ENCODE measurements at places on chromosomes 6 and 20.

GRCh38 chr6:22101163-22101562, 195.7 kb downstream of the PRL start:
- no peak for DNase-seq

- DNase-seq: no peak
Observed at GRCh38 chr6:143299253-143300166, 151.0 kb downstream of the ADAT2 start.

GRCh38 chr6:154414021-154414813, 57.6 kb upstream of the IPCEF1 start:
- no peak for DNase-seq

- no peak for DNase-seq
Observed at GRCh38 chr6:44645276-44645675, 257.8 kb downstream of the CDC5L start.

GRCh38 chr6:15715060-15715459, 52.2 kb upstream of the DTNBP1 start:
- DNase-seq: no peak

DNA sequence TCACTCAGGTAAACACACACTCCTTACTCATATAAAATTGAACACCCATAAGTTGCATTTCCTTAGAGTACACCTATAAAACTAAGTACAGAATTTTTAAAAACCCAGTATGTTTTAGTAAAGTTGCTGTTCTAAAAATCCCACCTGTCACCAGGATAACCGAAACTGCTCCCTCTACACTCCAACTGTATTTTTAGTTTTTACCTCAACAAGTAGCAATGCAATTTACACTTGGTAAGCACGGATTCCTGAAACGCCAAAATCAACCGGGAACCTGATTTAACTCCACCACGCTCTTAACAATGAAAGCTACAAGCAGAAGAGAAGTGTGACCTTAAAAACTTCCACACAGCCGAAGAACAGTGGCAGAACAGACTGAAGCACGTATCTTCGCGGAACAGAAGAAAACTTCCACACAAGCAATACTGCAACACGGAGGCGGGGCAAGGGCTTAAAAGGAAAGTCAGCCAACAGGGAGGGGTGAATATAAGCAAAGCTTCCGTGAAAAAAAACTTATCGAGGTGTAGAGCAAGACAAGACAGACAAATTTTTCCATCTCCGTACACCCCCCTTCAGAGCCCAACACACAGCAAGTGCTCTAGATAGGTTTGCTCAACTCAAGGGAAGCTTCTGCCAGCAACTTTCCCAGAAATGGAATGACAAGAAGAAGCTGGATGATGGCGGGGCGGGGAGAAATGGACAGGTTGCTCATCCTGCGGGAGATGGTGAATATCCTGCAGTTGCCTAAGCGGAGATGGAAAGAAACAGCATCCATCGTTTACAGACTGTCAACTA, 1.4 kb downstream of the STAU1 start:
- DNase-seq: peak; percentile 72

GRCh38 chr20:13223736-13224520, 2.9 kb downstream of the ISM1 start:
- DNase-seq: no peak

- DNase-seq: no peak
Observed at GRCh38 chr6:8066108-8066507, 1.9 kb upstream of the BLOC1S5 start.

GRCh38 chr6:97462031-97462430, 179.0 kb upstream of the MMS22L start:
- no peak for DNase-seq

DNA sequence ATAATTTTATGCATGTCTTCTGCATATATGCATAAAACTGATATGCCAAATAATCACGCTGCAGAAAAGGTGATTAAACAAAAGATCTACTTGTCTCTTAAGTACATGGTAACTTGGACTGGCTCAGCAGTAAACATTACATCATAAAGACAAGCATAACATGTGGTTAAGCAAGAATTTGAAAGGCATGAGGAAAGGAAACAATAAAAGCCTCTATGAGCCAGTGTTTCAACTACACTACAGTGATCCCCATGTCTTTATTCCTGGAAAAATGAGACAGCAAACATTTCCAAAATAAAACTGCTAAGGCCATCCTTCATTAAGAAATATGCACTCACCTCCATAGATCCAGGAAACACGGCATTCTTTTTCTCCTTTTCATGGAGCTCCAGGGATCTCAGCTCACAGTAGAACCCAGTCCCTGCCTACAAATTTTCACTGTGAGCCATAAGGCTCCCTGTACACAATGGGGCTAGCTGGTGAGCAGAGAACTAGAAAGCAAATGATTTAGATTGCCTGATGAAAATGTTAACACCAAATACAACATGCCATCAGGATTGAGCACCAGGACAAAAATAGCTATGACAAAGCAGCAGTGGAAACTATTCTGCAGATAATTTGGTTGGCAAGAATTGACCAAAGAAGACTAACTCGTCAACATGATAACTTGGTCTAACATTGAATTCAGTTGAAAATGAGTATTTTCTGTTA, 156.1 kb downstream of the COL21A1 start:
- DNase-seq: no peak

- DNase-seq: peak; percentile 14
Observed at GRCh38 chr6:41271901-41272395, 14.5 kb downstream of the TREM1 start.

DNA sequence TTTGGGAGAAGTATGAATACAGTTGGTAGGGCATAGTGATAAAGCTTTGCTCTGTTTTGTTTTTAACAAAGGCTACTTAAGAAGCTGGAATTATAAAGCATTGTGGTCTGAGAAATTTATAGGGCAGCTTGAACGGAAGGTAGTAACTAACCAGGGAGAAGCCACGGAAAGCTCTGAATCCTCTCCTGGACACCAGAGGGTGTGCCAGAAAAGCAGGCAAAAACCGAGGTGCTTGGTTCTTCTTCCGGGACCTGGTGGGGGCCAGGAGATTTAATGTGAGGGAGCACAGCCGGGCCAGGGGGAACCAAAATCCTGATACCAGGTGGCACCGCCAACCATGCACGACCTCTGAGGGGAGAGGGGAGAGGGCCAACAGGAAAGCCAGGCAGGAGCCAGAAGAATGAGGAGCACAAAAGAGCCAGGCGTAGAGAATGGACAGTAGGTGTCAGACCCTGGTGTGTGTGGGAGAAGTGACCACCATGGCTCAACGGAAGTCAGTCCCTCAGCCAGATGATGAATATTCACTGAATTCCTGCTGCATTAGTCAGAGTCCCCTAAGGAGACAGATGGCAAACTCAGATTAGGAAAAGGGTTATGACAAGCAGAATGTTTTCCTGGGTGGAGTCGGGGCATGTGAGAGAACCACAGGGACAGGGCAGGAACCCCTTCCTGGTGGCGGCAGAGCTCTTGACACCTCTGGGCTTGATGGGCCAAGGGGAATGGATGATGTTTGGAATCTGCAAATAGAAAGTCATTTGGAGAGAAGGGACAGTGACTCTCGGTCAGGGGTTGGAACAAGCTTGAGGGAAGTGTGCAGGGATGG, 262.3 kb downstream of the ZNF217 start:
- DNase-seq: no peak

DNA sequence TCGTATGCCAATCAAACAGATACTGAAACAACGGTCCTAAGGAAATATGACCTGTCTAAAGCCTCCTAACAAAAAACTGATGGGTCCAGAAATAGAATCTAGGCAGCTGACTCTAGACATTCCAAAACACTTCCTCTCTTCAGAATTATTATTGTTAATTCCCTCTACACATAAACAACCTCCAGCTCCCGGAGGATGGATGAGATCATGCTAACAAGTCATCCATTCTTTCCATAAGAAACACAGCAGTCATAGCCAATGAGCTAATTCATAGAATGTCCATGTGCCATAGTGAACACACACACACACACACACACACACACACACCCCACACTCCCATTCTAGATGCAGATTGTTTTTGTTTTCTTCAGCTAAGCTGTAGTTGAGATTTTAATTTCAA, 44.3 kb downstream of the HDGFL1 start:
- no peak for DNase-seq

DNA sequence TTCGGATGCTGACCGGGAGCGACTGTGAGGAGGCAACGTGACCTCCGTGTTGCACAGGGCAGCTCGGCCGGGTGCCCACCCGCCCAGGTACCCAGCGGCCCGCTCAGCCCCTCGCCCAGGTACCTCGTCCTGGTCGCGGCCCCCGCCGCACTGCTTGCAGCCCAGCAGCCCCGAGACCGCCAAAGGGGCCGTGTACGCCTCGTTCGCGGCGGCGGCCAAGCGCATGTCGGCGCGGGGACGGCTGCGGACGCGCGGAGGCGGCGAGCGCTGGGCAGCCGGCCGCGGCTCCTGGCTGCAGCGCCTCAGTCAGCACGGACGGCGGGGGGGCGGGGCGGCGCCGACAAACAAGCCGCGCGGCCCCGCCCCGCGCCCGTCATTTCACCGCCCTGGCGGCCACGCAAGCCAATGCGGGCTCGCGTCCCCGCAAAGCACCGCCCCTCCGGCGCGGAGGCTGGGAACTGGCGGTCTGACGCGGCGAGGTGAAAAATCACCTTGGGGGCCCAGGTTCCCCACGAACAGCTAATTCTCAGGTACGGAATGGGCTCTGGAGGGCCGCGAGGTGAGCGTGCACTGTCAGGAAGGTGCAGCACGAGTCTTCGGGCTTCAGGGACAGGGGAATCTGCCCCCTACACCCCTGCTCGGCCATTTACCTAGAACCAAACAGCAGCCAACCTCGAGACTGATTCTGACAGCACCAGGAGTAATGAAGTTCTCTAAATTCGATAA, 85.2 kb downstream of the SESN1 start:
- peak; percentile 94 for DNase-seq

DNA sequence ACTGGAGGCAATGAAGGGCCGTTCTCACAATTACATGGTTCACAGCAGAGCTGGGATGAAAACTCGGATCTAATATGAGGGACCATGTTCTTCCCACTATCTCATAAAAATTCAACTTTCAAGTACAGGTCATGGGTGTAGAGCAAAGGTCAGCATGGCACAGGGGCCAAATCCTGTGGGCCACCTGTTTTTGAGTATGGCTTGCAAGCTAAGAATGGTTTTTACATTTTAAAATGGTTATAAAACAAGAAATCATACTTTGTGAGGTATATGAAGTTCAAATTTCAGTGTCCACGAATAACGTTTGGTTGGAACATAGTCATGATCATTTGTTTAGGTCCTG, 4.6 kb downstream of the MAP3K5 start:
- no peak for DNase-seq

DNA sequence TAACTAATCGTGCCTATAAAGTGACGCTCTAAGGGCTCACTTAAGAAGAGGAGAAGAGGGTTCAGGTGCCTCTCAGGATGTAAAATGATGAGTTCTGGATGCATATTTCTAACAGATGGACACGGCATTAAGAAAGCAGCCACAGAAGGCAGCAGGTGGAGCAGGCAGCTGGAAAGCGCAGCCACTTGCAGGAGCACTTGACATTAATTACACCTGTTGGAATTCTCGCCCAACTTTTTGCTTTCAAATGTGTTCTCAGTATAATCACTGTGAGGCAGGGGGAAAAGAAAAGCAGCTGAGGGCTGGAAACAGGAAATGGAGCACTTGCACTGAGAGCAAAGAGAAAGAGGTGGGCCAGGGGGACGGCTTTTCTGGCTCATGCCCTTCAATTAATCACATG, 164.2 kb downstream of the NKAIN2 start:
- no peak for DNase-seq

Measured in CD4-positive, alpha-beta T cell treated with Interleukin-12 subunit alpha and Interleukin-12 subunit beta, for 1 hour (primary cell).